ENCODE measurements at places on chromosomes 7 and 10.

- DNase-seq, result no peak
These were observed 2.7 kb upstream of the MTG1 start for GRCh38 chr10:133391249-133391635.

DNA sequence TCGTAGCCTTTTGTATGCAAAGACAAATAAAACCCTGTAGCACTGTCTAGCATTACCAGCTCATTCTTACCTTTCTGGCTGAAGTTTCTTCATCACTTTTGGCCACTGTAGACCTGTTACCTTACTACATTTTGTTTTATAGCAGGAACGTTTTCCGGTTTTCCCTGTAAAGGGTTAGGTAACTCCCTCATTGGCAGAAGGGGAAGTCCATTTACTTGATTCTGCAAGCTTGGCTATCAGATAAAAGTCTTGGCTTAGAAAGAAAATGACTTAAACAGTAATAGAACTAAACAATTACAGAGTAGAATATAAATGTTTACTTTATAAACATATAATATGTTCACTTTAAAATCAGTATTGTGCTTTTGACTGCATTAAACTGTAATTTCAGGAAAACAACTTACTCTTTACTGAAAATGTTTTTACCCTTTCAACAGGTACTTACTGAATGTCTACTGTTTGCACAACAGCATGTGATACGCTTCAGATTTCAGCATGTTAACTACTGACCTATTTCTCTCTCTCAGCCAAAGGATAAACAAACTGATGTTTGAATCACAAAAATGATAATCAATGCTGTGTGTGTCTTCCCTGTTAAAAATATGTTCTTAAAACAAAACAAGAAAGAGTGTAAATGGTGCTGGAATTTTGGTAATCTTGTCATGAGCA is 67.1 kb downstream of the OTUD1 start:
- DNase-seq, result no peak

GRCh38 chr10:112262546-112262945 is 20.7 kb upstream of the TECTB start:
- no peak for DNase-seq

GRCh38 chr10:132955479-132955878 is 13.1 kb upstream of the CFAP46 start:
- no peak for DNase-seq

DNA sequence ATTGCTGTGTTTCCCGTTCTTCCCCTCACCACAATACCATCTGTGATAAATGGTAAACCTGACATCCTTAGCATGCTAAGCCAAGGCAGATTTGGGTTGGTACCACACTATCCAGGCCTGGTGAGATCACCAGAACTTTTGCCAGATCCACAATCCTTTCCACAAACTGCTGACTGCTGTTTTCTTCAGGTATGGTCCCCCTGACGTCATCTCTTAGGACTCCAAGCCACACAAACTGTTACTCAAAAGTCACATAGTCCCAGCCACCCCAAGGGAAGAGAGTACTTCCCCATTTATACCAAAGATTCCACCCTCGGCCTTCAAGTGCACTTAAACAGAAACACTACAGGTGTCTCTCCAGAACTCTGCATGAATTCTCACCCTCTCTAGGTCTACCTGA is 34.8 kb downstream of the SLC25A13 start:
- DNase-seq, result no peak

GRCh38 chr7:145036604-145037405 is 201.0 kb upstream of the TPK1 start:
- no peak for DNase-seq

- DNase-seq, result no peak
These were observed 151.4 kb downstream of the CDH23 start for GRCh38 chr10:71547876-71548846.

GRCh38 chr10:127836176-127836575 is 56.6 kb downstream of the CLRN3 start:
- DNase-seq, result no peak

GRCh38 chr7:120421151-120421651 is 148.2 kb downstream of the KCND2 start:
- DNase-seq, result no peak

- no peak for DNase-seq
These were observed 369.9 kb downstream of the WDR11 start for GRCh38 chr10:121221072-121221471.

All from stimulated activated CD4-positive, alpha-beta T cell treated with anti-CD3 and anti-CD28 coated beads, Interleukin-15, amount 100 ng/mL, for 1 hour (primary cell).